ENCODE measurements at places on chromosomes 12 and 14.

DNA sequence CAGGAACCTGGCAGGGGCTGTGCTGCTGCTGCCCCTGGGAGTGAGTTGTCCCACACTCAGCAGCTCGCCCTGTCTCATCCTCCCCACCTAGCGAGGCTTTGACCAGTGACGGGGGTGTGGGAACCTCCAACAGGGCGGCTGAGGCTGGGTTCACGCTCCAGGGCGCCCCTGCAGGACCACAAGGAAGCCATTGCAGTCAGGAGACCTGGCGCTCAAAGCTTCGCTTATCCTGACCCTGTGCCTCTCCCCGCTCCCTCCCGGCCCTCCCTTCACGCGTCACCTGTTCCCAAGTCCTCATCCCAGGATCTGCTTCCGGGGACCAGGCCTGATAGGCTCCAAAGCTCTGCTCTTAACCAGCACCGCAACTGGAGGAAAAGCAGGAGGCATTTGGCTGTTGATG is 272.0 kb upstream of the SFSWAP start:
- DNase-seq: no peak

- DNase-seq: no peak
Measured at GRCh38 chr14:33030386-33030785, 91.7 kb downstream of the NPAS3 start.

DNA sequence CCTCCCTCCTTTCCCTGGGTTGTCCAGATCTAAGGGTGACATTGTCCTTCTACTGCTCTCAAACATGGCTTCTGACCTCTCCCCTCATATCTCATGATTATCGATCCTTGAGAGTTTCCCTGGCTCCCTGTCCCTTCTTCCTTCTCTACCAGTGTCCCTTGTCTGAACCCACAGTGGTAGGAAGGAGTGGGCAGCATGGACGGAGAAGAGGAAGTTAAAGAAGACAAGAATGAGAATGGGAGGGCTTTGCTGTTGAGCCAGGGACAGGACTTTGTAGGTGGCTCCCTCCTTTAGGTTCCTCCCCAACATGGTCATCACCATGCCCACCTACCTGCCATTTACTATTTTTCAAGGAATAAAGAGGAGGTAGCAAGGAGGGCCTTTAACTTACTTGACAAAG is 166.7 kb downstream of the TMEM117 start:
- no peak for DNase-seq

GRCh38 chr14:54854181-54854580 is 48.4 kb downstream of the GCH1 start:
- no peak for DNase-seq

DNA sequence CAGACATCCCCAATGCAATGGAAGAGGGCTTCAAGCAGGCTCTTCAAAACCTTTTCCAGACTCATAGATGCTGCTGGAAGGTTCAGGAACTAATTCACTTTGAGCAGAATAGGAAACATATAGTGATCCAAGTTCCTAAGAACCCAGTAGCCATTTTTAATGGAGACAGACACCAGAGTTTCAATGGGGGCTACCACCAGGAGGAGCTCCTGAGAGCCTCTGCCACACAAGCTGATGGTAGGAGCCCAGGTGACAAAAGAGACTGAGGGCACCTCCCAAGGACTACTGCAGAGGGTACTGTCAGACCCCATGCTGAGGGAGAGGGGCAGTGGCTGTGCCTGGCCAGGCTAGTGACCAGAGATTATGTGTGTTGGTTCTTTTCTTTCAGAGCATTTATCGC is 45.9 kb downstream of the IFNG start:
- no peak for DNase-seq

DNA sequence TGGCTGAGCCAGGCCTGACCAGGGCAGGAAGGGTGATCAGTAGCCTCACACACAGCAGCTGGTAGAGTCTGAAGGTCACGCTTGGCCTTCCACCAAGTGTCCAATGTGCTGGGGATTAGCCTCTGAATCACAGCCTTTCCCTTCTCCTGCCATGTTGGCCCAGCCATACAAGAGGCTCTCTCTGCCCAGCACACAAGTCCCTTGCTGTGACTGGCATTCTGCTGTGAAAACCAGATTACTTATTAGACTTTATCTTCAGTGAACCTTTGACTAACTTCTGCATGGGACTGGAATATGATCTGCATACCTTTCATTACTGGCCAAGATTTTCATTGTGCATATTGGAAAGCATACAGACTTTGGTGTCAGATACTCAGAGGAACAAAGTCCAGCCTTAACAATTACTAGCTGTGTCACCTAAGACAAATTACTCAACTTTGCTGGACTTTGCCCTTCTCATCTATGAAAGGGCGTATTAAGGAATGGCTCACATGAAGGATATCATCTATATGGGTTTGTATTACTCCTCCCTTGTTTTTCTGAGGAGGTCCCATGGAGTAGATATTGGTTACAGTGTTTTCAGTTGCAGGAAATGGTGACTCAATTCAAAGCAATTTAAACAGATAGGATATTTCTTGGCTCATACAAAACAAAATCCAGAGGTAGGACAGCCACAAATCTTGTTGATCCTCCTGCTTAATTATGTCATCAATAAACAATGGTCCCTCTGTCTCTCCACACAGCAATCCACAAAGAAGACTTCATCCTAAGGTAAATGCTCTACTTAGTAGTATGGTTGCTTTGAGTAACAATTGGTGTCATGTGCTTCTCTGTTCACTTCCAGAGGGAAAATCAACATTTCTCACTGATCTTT is 99.6 kb downstream of the DYRK2 start:
- no peak for DNase-seq

DNA sequence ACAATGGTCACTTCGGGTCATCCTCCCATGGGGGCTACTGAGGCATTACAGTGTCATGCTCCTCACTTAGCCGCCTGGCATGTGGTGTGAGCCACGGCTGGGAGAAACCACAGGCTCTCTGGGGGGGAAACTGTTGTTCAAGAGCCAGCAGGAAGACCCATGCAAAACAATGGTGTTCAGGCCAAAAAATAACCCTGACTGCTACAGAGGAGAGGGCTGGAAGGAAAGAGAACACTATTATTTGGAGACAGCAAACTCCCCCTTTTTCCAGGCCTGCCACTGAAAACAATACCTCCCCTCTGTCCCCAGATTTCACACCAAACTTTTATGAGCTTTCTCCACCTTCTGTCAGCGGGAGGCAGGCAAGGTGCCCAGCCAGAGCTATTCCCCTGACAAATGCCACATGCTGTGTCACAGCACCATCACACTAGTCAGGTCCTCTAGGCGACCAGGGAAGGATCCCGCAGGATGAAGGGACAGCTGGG is 83.7 kb downstream of the CHGA start:
- DNase-seq: no peak

Measured in stimulated activated CD4-positive, alpha-beta T cell treated with anti-CD3 and anti-CD28 coated beads, Interleukin-2, amount 100 ng/mL, for 48 hours (primary cell).